ENCODE measurements at places on chromosomes 11 and 22.

- DNase-seq, result no peak
Measured at GRCh38 chr11:112662554-112662953, 298.7 kb upstream of the NCAM1 start.

DNA sequence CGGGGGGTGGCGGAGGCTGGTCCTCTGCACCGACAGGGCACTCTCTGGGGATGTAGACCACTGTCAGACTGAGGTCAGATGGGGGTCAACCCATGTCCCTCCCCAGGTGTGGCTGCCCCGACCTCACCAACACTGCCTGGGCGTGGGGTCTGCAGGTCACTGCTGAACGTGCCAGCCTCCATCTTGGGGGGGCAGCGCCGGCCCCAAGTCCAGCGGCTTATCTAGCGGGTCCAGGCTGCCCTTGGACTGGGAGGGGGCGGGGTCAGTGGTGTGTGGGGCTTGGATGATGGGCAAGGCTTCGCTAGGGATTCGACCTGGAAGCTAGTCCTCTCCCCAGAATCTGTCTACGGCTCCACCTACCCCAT lies 178.2 kb downstream of the IGLL1 start:
- DNase-seq, result no peak

DNA sequence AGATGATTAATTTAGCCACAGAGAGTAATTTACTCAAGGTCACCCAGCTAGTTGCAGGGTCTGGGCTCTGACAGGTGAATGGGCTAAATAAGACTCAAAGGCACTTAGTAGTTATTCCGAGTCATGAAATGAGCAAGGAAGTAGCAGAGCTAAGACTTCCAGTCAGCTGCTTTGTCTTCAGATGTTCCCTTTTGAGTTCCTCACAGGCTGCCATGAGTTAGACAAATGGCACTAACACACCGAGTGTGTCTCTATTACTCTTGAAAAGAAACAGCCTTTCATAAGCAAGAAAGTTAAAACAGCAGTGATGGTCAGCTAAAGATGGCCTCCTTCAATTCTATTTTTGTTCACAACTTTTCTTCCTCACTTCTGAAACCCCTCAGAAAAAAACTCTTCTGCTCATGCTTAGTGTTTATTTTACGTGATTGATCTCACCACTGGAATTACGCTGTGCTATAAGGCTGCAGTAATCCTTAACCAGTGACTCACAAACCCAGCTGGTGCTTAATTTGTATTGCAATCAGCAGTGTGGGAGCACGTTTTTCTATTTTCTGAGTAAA lies 389.1 kb downstream of the AASDHPPT start:
- DNase-seq, result no peak

- DNase-seq, result no peak
Measured at GRCh38 chr11:44764583-44764982, 37.8 kb downstream of the TSPAN18 start.

Measured in heart left ventricle (tissue), 16 donors.